ENCODE measurements at places on chromosomes 6 and 20. TPM values are rescaled to one million over a fixed set of nuclear protein-coding genes. Genes with fewer than 3 reads are reported as not detected.

F13A1 gene
- 8.4 TPM for total RNA-seq

WFDC12 gene
- total RNA-seq, result 7.1 TPM

COL11A2 gene
- total RNA-seq, result 0.16 TPM

VWA7 gene
- total RNA-seq, result 1.2 TPM

ZSCAN9 gene
- total RNA-seq, result 3.3 TPM

LAMA2 gene
- total RNA-seq, result 32.4 TPM

STMND1 gene
- total RNA-seq, result not detected

OR2J3 gene
- not detected for total RNA-seq

DNA sequence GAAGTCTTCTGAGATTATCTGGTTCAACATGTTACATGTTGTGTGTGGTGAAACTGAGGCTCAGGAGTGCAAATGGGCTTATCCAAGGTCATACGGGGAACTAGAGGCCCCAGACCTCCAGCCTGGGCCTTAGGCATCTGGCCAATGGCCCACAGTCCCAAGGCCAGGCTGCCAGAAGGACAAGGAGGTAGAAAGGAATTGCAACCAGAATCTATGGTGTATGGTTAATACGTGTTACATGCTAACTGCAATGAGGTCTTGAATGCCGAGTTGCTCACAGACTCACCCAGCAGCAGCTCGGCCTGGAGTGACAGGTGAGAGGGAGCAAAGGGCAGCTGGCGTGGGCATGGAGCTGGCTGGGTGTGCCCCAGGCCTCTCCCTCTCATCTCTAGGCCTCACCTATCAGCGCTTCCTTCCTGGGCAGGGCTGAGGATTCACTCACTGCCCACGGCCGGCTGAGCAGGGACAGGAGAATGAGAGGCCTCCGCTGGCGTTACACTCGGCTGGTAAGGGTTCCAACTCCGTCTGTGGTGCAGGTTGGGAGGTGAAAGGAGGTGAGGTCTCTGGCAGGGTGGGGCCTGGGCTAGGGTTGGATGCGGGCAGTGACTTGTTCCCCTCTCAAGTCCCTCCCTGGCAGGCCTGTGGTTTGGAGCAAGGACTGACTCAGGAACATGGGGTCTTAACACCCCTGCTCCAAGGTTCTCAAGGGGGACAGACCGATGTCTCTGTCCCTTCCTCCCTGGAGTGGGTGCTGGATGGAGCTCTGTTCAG, at the start of gene TLDC2:
TSS of gene TLDC2 (plus strand) at position 437 of the 771 bp plus-strand sequence. CDS start at position 474, 37 bp downstream.
- no peak for DNase-seq

GRCh38 chr6:103893141-103893581, 966.6 kb downstream of the HACE1 start:
- no peak for DNase-seq

DNA sequence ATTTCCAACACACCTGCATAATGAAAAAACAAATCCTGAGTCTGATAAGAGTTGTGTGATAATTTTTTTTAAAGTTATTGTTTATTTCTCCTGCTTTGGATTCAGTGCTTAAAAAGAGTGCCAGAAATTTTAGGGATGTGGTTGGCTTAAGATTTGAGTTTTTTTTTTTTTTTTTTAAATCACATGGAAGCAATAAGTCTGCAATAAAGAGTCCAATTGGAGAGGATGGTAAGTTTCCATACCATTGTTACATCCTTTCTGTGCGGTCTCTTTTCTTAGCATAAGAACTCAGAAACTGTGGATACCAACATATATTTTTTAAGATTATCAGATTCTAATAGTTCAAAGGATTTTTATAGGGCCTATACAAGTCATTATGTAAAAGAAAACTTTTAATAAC, 171.0 kb downstream of the BCKDHB start:
- no peak for DNase-seq

GRCh38 chr6:106502559-106502958, 126.7 kb downstream of the RTN4IP1 start:
- DNase-seq, result no peak

DNA sequence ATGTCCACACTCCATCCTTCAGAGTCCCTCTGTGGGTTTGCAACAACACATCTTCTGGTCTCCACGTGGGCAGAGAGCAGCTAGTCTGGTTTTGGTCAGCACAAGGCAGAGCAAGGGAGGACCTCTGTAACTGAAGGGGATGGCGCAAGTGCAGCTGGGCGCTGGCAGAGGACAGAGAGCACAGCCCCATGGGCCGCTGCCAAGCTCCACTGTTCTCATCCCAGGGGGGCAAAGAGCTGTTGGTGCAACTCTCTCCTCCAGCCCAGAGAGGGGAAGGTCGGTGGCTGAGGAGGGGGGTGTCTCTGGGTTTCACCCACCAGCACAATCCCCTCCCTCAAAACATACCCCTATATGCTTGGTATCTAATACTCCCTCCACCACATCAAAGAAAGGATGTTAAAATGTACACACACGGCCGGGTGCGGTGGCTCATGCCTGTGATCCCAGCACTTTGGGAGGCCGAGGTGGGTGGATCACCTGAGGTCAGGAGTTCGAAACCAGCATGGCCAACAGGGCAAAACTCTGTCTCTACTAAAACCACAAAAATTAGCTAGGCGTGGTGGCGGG, 9.1 kb downstream of the ATP9A start:
- DNase-seq, result no peak

DNA sequence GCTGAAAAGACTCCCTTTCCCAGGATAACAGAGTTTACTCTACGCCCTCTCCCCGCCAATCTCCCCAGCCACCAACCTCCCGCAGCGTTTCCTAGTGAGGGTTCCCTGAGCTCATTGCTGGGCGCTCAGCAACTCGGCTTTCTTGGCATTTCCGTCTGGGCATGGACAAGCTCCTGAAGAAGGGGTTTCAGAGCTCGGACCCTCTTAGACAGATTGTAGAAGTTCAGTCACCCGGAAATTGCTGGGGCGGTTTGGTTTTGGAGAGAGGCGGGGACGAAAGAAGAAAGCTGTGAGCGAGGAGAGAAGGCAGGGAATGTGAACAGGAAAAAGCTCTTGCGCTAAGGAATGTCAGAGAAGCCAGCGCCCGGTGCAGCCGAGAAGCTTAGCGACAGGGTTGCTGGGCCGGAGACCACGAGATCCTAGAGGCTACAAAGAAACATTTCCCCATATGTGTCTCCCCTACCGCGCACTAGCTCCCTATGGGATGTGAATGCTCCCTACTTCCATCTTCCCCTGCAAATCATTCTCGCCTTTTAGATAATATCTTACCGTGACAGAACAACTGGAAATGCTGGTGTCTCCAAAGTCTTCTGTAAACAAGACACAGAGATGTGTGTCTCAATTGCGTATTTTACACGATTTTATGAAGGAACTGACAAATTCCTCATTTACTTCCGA, 15.8 kb downstream of the POM121L2 start:
- no peak for DNase-seq

DNA sequence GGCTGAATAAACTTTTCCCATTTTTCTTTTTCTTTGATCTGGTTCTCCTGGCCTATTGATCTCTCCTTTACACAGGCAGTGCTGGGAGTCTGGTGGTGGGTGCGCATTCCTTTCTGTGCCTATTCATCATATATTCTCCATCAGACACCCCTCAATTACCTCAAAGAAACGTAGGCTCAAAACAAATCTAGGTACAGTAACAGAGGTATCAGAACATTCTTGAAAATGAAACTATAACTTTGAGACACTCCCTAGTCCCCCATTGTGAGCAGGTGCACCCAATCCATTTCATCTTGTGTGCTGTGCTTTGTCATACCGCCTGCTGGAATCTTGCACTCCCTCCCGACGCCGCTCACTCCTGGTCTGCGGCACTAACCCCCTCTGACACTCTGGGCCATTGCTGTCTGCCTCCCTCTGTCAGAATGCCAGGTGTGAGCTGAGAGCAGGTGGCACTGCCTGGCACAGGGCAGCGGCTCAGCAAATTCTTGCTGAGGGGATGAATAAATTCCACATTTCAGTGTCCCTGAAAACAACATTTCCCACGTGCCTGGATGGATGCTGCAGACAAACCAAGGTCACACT, 303.4 kb upstream of the EXOC2 start:
- no peak for DNase-seq

- DNase-seq, result no peak
These were observed 501.2 kb downstream of the MMUT start for GRCh38 chr6:48961781-48962415.

DNA sequence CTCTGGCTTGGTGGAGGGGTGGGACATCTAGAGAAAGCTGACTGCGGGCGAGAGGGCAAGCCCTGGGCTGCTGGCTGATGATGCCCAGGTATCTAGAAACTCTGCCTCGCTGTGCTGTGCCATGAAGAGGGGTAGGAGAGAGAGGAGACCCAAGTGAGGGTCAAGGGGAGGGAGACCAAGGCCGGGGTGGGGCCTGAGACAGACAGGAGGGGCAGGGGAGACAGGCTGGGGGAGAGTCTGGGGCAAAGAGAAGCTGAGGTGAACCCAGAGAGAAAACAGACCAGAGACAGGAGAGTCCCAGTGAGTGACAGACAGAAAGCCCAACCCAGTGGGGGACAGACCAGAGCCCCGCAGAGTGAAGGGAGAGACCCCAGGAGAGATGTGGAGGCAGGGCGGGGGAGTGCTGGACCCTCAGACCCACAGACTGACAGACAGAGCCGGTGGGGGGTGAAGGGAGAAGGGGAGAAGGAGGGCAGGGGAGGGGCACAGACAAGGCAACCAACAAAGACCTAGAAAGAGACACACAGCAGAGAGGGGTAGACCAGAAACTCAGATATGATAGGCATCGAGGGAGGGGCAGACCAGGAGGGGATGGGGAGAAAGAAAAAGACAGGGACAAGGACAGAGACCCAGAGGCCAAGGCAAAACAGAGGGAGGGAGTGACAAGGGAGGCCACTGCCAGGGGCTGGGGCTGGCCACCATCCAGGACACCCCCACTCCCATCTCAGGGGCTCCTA, 5.9 kb downstream of the TEAD3 start:
- no peak for DNase-seq

DNA sequence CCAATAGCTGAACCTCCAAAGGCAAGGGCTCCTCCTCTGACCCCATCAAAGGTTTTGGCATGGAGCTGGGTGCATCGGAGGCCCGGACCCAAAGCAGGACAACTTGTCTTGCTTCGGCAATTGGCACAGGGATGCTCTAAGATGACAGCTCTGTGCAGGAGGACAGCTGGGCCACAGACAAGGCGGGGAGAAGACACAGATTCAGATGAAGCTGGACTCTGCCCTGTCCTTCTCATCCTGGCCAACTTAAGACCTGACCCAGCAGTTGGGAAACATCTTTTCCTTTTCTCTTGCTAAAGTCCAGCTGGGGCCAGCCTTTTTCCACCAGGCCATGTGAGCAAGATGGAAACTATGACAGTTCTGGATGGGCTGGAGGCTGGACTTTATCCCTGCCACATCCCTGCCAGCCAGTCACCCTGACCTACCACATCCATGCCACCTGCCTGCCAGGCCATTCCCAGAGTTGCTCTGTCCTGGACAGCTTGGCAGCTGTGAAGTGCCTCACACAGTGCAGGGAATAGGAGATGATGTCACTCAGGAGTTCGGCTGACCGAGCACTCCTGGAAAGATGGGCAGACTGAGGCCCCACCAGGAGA, 12.7 kb upstream of the PSMF1 start:
- DNase-seq, result no peak

DNA sequence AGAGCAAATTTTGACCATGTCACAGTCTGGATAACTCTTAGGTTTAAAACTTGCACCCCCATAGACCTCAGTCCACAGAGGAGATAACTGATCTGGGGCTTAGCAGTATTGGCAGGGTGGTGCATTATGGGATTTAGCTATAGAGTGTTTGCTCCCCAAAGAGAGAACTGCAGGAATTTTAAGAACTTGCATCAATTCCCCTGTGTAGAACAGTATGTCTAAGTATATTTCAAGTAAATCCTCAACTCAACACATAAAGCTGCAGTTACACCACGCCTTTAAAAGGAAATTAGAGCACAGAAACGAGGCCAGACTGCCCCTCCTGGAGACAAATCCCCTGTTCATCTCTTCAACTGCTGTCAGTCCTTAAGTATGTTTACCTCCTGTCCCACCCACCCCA, 144.9 kb downstream of the TRMT11 start:
- no peak for DNase-seq

- DNase-seq, result no peak
These were observed 55.9 kb downstream of the PRKN start for GRCh38 chr6:162671580-162672165.

DNA sequence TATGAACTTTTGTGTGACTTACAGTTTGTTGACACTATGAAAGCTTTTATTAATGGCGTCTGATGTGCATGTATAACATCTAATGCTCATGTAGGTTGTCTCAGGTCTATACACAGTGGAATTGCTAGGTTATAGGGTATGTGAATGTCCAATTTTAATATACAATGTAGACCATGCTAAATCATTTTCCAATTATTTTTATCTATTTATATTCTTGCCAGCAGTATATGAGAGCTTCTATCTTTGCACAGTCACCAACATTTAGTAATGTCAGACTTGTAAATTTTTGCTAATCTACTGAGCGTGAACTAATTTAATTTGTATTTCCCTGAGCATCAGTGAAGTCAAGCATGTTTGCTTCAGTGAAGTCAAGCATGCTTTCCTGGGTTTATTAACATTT, 64.4 kb downstream of the TPD52L1 start:
- no peak for DNase-seq

DNA sequence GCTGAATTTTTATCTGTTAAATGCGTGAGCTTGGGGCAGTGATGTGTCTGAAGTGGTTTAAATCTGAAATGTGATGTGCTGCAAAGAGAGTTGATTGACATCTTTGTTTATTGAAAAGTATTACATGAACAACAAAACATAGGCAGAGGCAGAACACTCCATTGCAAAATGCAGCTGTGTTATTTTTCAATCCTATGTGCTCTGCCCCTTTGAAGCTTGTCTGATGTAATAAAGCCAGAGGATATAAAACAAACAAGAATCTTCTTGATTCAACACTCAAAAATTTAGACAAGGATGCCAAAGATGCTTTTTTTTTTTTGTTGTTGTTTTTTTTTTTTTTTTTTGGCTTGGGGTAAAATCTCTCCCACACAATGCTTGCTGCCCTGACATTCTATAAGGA, 482.4 kb upstream of the MMS22L start:
- DNase-seq, result no peak

GRCh38 chr6:47650553-47651432, 47.6 kb upstream of the ADGRF4 start:
- DNase-seq, result no peak

- no peak for DNase-seq
These were observed 4.2 kb upstream of the VARS1 start for GRCh38 chr6:31799781-31800180.

DNA sequence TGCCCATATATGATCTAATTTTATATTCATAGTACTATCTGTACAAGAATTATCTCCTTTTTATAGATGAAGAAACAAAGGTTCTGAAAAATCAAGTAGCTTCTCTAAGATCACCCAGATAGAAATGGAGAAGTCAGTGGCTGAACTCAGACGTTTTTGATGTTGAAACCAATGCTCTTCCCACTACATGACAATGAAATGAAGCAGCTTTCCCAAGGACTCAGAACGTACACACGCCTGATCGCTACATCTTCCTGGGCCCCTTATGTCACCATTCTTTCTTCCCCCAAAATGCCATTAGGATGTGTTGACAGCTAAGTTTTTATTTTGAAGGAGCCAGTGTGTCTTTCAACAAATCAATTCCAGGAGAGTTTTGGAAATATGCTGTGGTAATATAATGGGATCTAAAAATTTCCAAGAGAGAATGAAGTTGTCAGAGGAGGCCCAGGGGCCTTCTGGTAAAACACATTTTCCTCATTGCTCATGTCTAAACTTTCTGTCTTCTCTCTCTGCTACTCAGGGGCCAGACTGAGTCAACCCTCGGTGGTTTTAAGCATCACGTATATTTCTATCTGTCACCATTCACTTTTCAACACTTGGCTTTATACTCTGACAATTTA, 98.1 kb upstream of the COL21A1 start:
- DNase-seq, result no peak

GRCh38 chr20:3900187-3900604, 11.0 kb downstream of the PANK2 start:
- peak; percentile 14 for DNase-seq

All from lower leg skin (tissue), 4 donors.